ENCODE measurements at places on chromosomes 6 and 20.

- no peak for DNase-seq
Measured at GRCh38 chr20:33694639-33695012, 8.4 kb upstream of the E2F1 start.

DNA sequence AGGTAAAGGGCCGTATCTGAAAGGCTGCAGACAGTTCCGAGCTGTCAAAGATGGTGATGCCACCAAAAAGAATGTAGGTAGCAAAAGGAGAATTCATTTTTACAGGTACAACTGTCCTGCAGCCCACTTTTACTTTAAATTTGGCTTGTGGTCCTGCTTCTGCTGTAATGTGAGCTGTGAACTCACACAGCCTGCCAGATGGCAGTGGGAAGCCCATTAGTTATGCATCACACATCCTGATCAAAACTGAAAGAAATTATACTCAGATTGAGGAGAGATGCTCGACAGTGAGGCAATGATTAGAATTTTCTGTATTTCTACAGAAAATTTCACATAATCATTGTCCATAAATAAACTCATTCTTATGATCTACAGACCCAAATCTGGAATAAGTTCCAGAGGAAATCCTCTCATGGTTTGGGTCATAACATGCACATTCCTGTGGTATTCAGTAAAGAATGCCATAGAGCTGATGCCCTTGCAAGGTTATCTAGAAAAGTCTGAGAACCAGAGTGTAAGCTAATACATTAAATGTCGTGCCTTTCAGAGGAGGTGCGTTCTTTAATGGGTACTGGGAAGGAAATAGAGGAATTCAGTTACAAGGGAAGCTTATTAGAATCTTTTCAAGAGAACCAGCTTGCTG lies 23.9 kb upstream of the E2F3 start:
- no peak for DNase-seq

- DNase-seq: no peak
Measured at GRCh38 chr6:13814938-13815575, 700 bp upstream of the MCUR1 start.

DNA sequence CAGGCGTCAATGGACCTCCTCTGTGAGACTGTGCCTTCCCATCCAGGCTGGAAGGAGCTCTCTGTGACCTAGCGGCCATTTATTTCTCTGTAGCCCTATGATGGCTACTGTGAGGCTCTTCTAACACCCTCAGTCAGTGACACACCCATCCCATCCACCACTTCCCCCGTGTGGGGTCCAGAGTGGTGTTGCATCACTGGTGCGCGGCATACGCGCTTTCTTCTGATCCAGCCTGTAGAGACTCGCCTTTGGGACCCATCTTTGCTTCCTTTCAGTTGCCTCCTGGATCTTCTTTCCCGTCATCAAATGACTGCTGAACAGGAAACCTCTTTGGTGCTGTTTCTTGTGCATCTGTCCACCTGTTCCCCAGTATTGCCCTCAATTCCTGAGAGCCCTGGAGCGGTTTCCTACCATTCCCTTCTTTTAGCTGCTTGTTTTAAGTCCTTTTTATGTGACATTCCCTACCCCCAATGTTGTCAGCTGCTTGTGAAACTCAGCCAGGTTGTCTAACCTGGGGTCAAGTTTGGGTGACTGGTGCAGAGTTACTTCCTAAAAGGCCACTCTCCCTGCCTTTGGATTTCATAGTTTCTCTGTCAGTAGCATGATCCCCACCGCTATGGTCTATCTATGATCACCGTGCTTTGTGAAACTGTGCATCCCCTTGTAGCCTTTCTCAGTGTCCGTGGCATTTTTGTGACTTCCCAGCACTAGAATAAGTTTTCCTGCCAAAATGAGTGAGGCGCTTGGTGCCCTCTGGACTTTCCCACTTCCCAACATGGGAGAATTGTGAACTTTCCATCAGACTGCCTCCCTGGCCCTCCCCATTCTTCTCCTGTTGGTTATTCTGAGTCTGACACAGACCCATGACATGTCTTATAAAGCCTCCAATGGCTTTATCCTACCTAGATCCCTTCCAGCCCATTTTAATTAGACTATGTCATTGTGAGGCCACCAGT lies 5.7 kb downstream of the PRR3 start:
- DNase-seq: no peak

DNA sequence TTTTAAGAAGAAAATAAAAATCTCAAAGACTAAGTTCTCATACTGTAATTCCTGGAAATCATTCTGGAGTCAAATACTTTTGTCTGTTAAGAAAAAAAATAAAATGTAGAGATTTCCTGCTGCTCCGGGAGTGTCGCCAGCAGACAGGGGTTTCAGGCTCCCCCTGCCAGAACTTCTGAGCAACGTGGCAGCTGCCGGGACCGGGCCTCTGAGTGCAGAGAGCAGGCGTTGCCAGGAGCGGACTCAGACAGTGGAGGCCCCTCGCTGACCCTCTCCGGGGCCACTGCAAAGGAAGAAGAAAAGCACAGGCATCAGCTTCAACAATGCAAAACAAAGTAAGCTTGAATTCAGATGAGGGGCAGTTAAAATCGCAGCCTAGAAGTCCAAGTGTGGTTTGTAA lies 95.5 kb downstream of the THBS2 start:
- DNase-seq: no peak

DNA sequence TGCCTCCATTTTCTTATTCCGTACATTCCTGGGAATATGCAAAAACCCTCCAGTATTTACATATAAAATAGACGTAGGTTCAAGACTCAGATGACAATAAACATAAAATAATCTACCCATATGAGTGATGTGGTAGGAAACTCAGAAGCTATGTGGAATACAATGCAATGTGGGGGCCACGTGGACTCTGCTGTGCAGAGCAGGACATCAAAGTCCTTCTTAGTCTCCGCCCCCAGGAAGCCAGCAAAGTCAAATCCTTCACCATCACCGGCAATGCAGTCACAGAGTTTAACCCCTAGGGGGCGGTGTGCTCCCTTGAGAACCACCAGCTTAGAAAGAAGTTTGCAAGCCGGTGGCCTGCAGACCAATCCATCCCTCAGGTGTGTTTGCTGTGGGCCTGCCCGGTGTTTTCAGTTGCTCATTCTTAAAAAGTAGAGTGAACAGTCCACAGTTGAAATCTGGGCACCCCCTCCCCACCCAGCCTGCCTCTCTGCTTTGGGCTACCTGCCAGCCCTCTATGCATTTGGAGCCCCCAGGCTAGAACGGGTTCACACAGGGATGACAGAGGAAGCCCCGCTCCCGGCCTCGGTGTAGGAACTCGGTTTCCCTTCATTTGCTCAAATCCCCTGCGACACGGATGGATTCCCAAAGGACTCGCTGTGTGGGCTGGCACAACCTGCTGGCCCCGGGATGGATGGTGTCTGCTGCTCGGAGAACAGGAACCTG lies 59.9 kb downstream of the SULF2 start:
- DNase-seq: peak; percentile 39

- no peak for DNase-seq
Measured at GRCh38 chr20:32792316-32792715, 27.4 kb upstream of the MAPRE1 start.

DNA sequence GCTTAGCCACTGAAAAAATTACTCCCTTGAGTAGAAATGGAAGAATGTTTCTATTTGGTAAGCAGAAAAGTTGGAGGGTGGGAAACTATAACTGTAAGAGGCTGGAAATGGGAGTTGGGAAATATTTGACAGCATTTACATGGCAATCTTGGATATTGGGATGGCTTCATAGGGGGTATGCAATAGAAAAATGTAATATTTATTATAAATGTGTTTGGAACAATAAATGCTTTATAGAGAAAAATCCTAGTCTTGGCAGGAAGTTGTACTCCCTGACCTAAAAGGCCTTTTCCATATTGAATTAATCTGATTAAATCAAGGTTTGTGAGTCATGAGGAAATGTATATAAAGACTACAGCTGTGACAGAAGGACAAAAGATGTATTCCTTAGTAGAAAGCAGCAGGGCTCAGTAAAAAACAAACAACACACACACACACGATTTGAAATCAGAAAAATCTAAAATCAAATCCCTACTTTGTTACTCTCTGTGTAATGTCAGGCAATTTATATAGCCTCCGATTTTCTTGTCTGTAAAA lies 272.3 kb downstream of the CD109 start:
- DNase-seq: no peak

DNA sequence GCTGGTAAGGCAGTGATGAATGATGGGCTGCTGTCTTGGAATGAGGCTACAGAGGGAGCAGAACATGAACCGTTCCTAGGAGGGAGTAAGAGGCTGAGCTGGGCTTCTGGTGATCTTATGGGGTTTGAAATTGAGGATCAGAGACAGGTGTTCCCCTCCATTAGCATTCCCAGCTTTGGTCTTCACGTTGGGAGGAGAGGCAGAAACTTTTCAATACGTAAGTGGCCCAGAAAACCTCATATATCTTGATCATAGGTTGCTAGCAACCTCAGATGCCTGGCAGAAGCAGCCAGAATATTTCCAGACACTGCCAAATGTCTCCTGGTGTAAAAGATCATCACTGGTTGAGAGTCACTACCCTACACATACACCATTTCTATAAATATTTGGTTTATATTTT lies 167.1 kb downstream of the INSM1 start:
- DNase-seq: no peak

DNA sequence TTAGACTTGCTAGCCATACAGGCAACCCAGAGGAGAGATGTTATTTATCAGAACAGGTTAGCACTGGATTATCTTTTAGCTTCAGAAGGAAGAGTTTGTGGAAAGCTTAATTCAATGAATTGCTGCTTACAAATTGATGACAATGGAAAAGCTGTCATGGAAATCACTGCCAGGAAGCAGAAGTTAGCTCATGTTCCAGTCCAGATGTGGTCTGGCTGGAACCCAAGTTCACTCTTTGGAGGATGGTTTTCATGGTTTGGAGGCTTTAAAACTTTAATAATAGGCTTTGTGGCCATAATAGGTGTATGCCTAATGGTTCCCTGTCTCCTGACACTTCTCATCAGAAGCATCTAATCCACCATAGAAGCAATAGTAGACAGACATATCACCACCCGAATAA lies 699.0 kb downstream of the PHF3 start:
- no peak for DNase-seq

DNA sequence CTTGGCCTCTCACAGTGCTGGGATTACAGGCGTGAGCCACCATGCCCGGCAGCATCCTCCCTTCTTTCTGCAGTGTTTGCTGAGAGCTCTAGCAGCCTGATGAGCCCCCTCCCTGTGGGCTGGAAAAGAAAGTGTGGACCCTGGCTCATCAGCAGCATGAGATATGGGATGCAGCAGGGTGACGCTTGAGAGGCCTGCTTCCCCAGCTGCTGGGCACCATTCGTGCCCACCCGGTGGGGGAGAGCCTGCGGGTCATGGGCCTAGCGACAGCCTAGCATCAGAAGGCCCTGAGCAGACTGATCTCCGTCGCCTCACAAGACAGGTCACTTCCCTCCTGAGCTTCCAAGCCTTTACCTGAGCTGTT lies 16.0 kb upstream of the CCDC167 start:
- DNase-seq: no peak

DNA sequence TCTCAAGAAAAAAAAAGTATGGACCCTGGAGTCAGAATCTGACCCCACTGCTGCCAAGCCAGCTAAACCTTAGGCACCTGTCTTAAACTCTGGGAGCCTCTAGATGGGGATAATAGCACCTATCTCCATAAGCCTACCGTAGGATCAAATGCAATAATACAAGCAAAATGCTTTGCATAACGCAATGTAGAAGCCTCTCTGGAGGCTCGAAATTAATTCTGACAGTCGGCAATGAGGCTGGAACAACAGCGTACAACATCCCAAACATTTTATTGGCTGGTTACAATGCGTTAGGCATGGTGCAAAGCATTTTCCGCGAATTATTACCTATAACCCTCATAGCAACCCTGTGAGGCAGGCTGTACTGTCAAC lies 521 bp downstream of the CDK5RAP1 start:
- no peak for DNase-seq

GRCh38 chr6:72212686-72213085 lies 326.3 kb downstream of the RIMS1 start:
- no peak for DNase-seq

DNA sequence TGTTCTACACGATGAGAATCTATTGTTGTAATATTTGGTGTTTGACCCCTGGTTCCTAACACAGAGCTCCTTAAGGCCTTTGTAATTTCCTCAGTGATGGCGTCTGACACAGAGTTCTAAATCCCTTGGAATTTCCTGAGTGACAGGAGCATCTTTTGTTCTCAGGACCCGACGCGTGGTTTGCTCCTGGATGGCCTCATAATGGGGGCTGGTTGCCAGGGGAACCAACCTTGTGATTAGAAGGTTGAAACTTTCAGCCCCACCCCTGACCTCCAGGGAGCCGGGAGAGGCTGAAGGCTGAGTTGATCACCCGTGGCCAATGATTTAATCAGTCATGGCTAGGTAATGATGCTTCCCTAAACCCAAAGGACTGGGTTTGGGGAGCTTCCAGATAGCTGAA lies 20.5 kb upstream of the ZNF133 start:
- no peak for DNase-seq

All from stimulated activated CD4-positive, alpha-beta T cell treated with anti-CD3 and anti-CD28 coated beads, Interleukin-15, amount 100 ng/mL, for 1 hour (primary cell).